Stimulated activated CD8-positive, alpha-beta memory T cell treated with anti-CD3 and anti-CD28 coated beads, Interleukin-15, amount 100 ng/mL, for 4 hours (primary cell): ENCODE measurements at places on chromosomes 11 and 22.

DNA sequence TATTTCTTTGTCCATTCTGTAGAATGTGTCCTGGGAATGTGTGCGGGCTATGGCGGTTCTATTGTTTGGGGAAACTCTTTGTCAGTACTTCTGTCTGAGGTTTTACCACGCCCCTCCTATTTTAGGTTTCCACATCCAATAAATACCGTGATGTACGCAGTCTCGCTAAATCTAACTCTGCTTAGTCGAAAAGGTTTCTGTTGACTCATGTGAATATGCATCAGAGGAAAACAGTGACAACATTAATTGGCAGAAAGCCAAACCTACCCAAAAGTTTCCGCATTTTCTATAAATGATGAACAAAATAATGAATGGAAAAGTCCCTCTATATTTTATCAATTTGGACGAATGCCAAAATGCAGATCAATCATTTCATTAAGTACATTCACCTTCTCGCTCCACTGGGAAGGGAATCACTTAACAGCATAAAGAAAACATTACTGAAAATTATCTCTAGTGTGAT, 143.4 kb downstream of the MAML2 start:
- DNase-seq, result no peak

DNA sequence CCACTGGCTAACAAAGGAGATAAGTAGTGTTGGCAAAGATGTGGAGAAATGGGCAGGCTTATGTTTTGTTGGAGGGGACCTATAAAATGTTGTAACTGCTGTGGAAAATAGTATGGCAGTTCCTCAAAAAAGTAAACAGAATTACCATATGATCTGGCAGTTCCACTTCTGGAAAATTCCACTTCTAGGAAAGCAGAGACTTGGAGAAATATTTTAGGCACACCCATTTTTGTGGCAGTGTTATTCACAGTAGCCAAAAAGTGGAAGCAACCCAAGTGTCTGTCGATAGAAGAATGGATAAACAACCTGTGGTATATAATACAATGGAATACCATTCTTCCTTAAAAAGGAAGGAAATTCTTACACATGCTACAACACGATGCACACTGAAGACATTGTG, 57.0 kb upstream of the ADORA2A start:
- DNase-seq, result no peak

GRCh38 chr11:2210366-2211112, 38.9 kb upstream of the TH start:
- no peak for DNase-seq

DNA sequence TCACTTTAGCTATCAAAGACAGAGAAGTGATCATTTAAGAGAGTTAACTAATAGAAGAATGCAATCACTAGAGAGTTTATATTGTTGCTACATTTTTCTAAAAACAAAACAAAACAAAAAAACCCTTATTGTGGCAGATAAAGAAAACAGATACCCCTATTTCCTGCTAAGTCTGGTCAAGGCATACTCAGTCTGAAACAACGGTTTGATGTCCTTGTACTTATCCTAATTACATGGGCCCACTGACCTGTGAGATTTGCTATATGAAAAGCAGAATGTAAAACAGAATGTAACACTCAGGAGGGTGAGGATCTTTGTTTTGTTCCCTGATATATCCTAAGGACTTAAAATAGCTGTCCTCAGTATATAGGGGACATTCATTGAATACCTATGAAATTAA, 24.6 kb downstream of the MAML2 start:
- DNase-seq, result no peak

DNA sequence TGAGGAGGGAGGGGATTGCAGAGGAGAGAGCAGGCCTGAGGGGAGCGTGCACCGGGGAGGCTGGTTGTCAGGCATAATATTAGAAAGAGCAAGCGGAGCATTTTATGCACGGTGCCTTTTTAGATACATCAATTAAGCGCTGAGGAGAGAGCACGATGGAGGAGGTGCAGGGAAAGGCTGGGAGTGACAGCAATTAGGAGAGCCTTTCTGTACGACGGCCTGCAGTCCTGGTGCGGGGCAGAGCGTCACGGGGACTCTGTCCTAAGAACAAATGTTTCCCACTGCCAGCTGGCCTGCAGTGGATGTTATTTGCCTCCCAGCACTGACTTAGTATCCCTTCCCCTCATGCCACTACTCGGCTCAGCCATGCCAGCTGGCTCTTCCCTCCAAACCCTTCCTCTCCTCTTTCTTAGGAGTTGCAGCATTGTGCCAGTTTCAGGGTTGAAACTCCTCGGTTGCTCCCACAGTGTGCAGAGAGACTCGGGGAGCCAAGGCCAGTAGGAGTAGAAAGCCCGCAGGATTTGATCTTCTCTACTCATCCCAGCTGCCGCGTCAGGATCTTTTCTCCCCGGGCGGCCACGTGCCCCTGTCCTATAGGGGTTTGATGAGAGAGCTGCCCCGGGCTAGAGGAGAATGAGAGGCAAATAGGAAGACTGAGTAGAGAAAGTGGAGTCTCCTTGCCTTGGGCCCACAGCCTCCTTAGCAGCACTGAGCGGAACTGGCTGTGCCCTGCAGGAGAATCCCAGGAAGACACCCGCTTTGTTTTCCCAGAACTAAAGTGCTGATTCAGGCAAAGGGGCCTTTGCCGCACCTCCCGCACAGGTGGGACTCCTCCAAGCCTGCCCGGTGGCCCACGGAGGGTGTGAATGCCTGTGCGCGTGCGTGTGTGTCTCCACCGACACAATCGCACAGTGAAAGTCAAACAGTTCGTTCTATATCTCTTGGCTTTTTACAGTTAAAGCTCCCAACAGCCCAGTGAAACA, 875.3 kb downstream of the NTM start:
- no peak for DNase-seq

DNA sequence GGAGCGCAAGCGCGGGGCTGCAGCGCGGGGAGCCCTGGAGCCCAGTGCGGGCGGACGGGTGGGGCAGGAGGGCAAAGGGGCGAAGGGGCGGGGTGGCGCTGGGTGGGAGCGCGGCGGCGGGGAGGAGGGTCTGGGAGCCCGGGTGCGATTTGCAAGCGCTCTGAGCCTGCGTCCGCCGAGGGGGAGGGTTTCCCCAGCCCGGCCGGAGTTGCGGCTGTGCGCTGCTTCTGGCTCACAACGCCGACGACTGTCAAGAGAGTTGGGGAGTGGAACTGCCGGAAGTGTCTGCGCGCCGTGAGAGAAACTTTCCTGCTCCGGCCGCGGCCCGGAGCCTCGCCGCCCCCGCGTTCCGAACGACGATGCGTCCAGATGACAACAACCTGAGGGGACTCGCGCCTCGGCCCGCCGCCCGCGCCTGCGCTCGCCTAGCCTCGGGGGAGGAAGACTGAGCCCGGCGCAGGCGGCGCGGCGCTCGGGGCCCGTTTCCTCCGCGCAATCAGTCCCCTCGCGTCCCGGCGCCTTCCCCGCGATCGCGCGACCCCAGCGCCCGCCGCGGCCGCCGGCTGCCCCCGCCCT, at the start of gene ARHGAP42:
TSS of gene ARHGAP42 (plus strand) at position 235 of the 576 bp plus-strand sequence. CDS start 391 bp downstream, outside the sequence.
- DNase-seq, result peak; percentile 7

GRCh38 chr22:47219789-47220188, 457.3 kb downstream of the TBC1D22A start:
- DNase-seq, result no peak

- DNase-seq, result peak; percentile 59
Observed at GRCh38 chr22:46737976-46738646, at the start of gene CERK. TSS of gene CERK (minus strand) at chr22:46738252. CDS start at chr22:46738148, 104 bp downstream.

GRCh38 chr11:46524201-46524770, 69.5 kb downstream of the AMBRA1 start:
- DNase-seq, result no peak

- DNase-seq, result peak; percentile 38
Observed at GRCh38 chr11:134224710-134225664, 516 bp downstream of the VPS26B start.

DNA sequence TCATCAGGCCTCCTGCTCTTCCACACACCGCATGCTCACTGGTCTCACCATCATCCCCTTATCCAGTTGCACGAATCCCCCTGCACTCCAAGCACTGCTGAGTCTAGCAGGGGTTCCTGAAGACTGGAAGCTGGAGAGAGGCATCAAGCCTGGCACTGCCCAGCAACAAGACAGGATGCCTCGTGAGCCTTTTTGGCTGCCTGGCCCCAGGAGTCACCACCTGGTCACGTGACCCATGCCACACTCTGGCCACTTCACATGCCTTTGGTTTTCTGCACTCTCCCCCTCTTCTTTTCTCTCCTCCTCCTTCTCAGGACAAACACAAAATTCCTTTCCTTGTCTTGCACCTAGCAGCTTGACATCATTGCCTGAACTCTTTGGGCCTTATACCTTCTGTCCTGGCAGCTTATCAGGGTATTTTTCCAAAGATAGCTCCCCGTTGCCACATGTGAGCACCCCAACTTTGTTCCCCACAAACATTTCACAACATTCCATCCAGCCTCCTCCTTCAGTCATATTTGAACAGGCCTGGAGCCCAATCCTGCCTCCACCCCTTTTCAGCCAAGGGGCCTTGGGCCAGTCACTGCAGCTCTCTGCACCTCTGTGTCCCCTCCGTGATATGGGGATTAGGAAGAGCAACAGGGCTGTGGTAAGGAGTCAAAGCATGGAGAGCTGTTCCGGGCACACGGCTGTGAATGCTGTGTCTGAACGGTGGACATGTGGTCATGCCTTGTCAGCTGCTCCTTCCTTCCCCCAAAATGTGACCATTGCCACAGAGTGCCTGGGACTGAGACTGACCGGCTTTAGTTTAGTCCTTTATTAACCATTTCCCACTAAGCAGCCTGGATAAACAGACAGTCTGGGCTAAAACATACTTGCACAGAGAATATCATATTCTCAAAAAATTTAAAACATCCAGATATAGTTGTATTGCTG, 2.8 kb upstream of the PACSIN2 start:
- DNase-seq, result no peak

DNA sequence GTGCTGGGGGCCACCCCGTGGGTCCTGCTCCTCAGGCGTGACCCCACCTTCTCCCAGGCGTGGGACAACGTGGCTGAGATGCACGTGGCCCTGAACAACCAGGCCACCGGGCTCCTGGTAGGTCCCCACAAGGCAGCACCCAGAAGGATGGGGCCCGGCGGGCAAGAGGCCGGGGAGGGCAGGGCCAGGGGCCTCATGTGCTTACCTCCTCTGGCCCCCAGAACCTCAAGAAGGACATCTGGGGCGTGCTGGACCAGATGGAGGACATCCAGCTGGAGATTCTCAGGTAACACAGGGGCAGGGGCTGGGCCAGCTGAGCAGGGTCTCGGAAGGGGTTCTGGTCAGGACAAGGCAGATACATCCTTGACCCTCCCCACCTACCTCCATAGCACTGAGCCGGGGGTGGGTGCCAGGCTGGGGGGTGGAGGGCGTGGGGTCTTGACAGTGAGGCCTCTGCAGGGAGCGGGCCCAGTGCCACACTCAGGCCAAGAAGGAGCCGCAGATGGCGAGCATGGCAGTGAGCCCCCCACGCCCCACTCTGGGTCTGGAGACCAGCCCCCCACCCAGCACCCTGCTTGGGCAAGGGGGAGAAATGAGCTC, 186.3 kb downstream of the IGLL1 start:
- DNase-seq, result no peak

GRCh38 chr11:67213178-67213621, 53.1 kb upstream of the GRK2 start:
- no peak for DNase-seq

GRCh38 chr11:12001186-12001585, 7.2 kb downstream of the DKK3 start:
- DNase-seq, result no peak

- DNase-seq, result no peak
Observed at GRCh38 chr11:18600915-18601569, 1.5 kb downstream of the MISFA start.

DNA sequence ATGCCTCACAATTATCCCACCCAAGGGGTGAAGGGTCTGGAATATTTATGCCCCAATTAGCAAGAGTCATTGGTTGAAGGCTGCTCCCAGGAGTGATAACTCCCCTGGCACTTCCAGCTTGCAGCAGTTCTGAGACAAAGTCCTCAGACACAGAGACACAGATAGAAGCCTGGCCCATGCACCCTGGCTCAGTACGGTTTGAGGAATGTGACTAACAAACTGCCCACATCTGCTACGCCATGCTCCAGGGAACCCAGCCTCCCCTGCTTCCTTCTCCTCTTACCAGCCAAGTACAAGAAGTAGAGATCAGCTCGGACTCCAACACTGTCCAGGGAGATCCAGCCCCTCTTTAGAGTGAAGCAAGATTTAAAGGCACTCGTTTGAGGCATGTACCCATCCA, 48.5 kb upstream of the BMAL1 start:
- no peak for DNase-seq

- no peak for DNase-seq
Observed at GRCh38 chr11:19243143-19243542, 2.4 kb upstream of the E2F8 start.
